ENCODE measurements at places on chromosomes 2 and 18.
A peak's percentile ranks its signal among the peaks of the same experiment; 100 is the strongest.

GRCh38 chr18:11167778-11168177 lies 18.4 kb upstream of the PIEZO2 start:
- DNase-seq, result peak; percentile 66

- DNase-seq, result no peak
Measured at GRCh38 chr2:99648178-99648844, 158.5 kb upstream of the REV1 start.

DNA sequence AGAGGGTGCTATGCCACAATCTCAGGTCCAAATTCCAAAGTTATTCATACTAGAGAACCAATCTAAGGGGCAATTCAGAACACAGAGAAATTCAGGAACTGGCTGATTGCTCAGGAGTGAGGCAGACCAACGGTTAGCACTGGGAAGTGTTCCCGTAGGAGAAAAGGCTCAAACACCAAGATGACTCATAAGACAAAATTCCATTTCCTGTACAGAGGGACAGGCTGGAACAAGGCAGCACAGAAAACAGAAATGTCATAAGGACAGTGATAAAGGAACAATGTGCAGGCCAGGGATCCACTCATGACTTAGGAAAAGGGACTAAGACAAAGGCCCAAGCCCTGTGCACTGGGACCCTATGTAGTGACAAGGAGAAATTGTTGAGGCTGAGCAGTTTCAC lies 54.2 kb downstream of the PDE1A start:
- peak; percentile 75 for DNase-seq

GRCh38 chr18:54791657-54792056 lies 36.6 kb upstream of the RAB27B start:
- DNase-seq, result no peak

DNA sequence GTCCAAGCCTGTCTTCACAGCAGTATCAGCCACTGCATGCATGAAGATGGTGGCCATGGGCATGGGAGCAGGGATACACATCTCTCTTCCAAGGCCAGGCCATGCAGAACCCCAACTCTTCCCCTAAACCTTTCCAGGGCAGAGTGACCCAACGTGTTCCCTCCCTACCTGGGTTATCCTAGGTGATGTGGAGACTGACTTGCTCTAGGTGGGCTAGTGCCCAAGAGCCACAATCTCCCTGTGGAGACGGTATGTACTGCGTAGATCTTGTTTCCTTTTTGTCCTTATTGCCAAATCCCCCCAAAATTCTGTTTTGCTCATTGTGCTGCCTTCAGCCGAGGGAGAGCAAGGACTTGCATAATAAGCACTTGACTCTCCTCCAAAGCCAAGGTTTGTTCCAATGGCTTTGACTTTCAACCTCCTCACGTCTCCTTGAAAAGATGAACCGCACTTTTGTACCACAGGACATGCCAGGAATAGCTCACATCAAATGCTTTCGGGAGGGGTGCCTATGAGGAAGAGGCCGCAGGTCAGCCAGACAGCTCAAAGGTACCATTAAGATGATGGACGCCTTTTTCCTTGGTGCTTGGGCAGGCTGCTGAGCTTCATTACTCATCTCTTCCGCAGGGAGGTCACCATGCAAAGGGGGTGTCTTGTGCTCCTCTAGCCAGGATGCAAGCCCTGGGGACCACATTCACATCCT lies 76.2 kb upstream of the GLI2 start:
- DNase-seq, result no peak

DNA sequence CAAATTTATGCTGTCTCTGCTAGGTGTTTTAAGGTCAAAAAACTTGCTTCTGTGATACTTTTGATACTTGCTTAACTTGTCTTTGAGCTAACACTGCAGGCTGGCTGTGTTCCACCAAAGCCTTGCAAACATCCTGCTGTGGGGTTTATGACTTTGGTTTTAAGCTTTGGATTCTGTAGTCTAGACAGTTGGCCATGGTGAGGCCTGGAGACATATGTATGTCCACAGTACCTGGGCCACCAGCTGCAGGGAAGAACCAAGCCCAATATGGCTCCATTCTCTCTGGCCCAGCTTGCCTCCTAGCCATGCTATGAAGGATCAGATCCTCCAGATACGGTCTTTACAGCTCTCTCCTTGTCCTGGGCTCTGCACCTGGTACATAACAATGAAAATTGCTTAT lies 113.9 kb downstream of the INO80D start:
- DNase-seq, result no peak

DNA sequence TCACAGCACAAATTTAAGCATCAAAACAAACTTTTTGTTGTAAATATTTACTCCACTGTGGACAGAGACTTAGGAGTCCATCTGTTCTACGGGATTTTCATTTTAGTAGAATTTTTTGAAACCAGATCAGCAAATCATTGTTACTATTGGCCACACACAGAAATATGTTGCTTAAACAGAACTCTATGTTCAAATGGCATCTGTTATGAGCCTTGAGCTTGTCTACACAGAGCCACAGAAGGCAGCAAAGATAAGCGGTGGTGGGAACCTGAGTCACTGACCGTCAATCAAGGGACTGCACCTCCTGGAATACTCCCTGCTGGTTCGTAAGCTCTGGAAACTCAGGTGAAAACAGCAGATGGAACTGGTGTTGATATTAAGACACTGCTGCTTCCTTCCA lies 156.8 kb downstream of the TMEM200C start:
- no peak for DNase-seq

GRCh38 chr2:240670402-240670801 lies 12.3 kb downstream of the AQP12B start:
- no peak for DNase-seq

DNA sequence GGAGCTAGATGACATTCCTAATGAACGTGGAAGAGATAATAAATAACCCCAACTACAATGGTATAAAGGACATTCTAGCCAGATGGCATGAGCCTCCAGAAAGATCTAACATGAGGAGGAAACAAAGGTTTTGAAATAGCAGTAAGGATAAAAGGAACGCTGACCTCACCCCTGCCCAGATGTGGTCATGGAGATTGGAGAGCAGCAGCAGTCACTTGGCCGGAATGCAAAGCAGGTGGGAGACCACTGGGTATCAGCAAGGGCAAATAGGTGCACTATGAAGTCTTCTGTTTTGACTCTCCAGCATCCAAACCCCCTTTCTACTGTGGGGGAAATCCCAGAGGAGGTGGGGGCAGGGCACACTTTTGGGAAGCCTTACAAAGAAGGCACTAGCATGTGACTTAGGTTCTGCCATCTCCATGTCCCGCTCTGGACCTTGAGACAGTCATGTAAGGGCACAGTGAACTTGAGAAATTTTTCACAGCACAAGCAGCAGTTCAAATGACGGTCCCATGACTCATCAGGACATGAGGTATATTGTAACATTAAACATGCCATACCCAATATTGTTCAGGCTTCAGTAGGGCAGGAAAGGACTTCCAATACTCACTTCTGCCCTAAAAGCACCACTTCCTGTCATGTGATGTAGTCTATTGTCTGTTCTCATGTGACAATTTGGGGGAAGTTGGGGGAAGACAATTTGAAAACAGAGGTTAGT lies 55.2 kb downstream of the METTL4 start:
- DNase-seq, result peak; percentile 89

GRCh38 chr2:60313470-60314172 lies 239.8 kb downstream of the BCL11A start:
- no peak for DNase-seq

GRCh38 chr2:85435220-85435958 lies 16.9 kb downstream of the SH2D6 start:
- DNase-seq, result no peak

GRCh38 chr2:170258382-170258781 lies 80.4 kb downstream of the MYO3B start:
- no peak for DNase-seq

- peak; percentile 15 for DNase-seq
Measured at GRCh38 chr2:238908960-238909951, 61.4 kb downstream of the TWIST2 start.

GRCh38 chr18:2948038-2948437 lies 64.9 kb downstream of the LPIN2 start:
- peak; percentile 27 for DNase-seq

Data from brain microvascular endothelial cell (primary cell).